CD4-positive, alpha-beta T cell treated with Interleukin-10 for 1 hour (primary cell): ENCODE measurements at places on chromosomes 7 and 10.

- DNase-seq, result no peak
Observed at GRCh38 chr10:78332012-78332411, 298.3 kb downstream of the RPS24 start.

GRCh38 chr7:154984601-154985188 lies 18.2 kb downstream of the PAXIP1 start:
- no peak for DNase-seq

DNA sequence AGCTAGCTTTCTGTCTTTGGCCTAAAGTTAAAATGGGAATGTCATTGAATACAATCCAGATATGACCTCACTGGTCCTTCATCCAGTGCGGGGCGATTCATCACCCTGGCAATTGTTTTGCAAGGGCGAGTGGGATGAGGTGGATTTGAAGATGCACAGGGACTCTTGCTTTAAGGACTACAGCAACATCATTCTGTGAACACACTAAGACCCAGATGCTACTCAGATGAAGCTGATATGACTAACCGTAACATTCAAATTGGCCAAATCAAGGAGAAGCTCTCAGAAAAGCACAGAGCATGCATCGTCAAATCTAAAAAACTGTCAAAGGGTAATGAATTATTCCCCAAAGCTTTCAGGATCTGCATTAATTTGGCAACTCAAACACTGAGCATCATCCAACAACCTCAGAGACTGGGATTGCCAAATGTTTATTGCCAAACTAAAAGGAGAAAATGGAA lies 12.8 kb downstream of the CPA1 start:
- DNase-seq, result no peak

- no peak for DNase-seq
Observed at GRCh38 chr10:17782921-17783665, 26.1 kb upstream of the MRC1 start.

GRCh38 chr7:144584726-144585125 lies 181.2 kb upstream of the NOBOX start:
- DNase-seq, result no peak

GRCh38 chr10:43110338-43111071 lies 27.7 kb upstream of the CSGALNACT2 start:
- no peak for DNase-seq

- no peak for DNase-seq
Observed at GRCh38 chr7:5692845-5693278, 88.6 kb downstream of the RNF216 start.

DNA sequence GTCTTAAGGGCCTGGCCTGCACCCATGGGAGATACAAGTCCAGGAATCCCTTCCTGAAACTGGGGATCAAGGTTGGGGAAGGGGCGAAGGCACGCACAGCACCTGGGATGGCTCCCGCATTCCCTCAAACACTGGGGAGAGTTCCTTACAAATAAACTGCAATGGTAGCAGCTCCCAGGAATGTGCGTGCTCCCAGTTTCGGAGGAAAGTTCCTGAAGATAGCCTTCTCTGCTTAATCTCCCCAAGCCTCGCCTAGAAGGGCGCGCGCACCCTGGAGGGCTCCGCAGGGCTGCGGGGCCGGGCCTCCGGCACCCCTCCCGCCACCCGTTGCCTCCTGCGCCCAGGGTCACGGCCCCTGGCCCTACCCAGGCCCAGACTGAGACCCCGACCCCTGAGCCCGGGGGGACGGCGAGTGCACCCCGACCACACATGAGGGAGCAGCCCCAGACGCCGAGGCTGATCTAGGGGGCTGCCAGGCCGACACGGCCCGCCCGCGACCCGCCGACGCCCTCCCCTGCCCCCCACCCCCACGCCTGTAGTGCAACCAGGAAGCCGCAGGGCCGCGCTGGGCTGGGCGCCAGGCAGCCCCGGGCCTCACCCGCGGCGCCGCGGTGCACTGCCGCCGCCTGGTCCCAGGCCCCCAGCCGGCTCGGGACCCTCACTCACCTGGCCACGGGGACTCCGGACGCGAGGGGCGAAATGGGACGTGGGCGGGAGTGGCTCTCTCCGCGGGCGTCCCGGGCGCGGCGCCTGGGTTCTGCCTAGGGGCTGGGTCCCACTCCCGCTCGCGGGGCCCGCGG lies 460 bp downstream of the ANXA11 start:
- DNase-seq, result no peak

DNA sequence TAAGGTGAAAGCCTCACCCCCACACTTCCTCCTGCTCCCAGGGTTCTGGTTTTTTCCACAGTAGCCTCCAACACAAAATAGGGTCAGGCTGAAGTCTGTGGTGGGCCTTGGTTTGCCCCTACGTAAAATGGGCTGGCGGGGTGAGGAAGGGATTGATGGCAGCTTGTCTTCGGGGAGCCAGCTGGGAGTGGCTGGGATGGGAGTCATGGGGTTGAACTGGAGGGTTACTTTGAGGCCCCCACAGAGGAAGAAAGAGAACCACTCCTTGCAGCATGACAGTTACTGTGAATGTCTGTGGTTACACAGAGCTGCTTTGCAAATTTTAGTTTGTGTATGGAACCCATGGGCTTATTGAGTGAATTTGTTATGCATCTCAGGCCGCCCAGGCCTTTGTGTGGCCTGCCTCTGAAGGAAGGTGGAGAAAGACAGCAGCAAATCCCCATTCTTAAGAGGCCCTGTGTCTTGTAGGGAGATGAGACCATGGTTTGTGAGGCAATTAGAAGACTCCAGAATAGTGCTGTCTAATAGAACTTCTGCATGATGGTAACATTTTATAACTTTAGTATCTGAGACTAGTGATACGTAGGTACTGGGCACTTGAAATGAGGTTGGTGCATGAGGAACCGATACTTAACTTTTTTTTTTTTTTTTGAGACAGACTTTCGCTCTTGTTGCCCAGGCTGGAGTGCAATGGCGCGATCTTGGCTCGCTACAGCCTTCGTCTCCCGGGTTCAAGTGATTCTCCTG lies 8.1 kb downstream of the TRIM8 start:
- no peak for DNase-seq

DNA sequence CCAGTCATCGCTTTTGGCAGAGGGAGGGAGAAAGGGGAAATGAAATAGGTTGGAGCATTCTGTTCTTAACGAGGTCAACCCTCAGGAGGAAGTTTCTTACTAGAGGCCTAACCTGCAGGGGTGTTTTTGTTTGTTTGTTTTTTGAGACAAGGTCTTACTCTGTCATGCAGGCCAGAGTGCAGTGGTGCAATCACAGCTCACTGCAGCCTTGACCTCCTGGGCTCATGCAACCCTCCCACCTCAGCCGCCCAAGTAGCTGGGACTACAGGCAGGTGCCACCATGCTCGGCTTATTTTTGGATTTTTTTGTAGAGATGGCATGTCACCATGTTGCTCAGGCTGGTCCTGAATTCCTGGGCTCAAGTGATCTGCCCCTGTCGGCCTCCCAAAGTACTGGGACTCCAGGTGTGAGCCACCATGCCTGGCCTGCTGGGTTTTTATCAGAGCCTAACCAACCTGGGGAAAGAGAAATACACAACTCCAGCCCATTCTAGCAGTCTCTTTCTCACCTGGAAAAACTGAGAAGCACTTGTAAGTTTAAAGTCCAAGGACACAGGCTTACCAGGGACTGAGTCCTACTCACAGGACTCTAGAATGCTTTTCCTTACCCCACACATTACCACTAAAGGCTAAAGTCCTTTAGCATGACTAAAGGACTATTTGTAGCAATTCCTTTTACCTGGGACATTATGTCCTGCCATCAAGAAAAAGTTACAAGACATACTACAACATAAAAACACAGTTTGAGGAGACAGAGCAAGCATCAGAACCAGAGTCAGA lies 101.0 kb upstream of the EGFR start:
- DNase-seq, result no peak

DNA sequence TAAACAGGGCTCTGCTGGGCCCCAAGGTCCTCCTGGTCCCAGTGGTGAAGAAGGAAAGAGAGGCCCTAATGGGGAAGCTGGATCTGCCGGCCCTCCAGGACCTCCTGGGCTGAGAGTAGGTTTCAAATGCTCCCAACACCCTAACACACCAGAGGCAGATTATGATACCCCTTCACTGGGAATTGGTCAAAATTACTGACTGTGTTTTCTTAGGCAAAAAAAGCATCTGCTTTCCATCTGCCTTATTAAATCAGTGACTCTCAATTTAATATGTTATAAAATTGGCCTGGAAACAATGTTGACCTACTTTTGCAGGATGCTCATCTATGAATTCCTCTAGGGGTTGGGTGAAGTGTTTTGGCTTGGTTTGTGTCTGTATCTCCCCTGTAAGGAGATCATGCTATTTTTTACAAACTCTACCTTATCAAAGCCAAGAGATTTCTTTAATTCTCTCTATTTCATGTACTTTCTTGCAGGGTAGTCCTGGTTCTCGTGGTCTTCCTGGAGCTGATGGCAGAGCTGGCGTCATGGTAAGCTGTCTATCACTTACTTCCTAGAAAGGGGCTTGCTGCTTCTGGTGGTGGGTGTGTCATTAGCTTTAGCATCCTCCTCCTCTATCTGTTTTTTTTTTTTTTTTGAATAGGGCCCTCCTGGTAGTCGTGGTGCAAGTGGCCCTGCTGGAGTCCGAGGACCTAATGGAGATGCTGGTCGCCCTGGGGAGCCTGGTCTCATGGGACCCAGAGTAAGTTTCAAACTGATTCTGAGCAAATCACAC lies 15.9 kb downstream of the COL1A2 start:
- no peak for DNase-seq

GRCh38 chr7:48289656-48290055 lies 118.4 kb downstream of the ABCA13 start:
- no peak for DNase-seq

DNA sequence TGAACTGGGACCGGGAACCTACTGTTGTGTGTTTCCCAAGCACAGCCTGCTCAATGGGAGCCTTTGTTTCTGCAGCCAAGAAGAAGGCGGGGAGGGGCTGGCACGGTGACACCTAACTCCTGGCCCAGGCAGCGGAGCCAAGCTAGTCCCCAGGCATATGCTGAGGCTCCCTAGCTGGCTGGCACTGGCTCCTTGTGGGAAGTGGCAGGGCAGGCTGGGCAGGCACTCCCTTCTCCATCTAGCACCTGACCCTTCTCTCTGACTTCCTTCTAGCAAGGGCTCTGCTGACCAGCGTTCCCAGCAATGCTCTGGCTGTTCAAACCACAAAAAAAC lies 325.0 kb downstream of the PLXNA4 start:
- DNase-seq, result no peak

GRCh38 chr7:116464375-116464774 lies 35.2 kb upstream of the CAV2 start:
- DNase-seq, result no peak

- DNase-seq, result no peak
Observed at GRCh38 chr7:98091061-98091460, 15.6 kb upstream of the LMTK2 start.

- DNase-seq, result no peak
Observed at GRCh38 chr7:26535483-26536007, 243.9 kb downstream of the SNX10 start.

DNA sequence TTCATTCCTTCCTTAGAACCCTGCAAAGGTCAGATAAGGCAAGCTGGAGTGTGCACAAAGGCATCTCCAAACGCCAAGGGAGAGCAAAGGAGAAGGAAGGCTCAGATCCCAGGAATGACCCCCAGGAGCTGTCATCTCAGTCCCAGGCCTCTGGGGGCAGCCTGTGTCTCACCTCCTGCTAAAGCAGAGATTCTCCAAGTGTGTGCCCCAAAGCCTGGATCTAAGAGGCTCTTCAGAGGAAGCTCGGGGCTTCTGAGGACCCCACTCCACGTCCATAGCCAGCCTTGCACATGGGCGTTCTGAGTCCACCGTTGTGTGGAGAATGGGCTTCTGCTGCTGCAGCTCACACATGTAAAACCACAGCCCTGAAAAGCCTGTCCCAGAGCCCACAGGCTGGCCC lies 5.1 kb upstream of the GRID1 start:
- no peak for DNase-seq

GRCh38 chr7:4074407-4074806 lies 607.7 kb upstream of the FOXK1 start:
- no peak for DNase-seq

DNA sequence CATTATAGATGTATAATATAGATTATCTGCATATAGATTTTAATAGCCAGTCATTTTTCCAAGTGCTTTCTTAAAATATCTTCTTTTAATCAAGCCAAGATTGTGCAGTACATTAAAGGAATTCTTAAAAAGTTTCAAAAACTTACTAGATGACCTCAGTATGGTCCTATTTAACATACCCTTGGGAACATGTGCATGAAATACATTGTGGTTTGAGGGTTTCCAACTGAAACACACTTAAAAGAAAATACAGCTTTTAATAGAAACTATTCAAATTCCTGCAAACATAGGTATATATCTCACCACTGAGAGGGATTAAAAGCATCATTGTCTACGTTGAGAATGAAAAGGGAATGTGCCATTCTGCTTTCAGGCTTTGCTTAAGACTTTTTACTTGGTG lies 364.9 kb downstream of the SUGCT start:
- DNase-seq, result no peak

DNA sequence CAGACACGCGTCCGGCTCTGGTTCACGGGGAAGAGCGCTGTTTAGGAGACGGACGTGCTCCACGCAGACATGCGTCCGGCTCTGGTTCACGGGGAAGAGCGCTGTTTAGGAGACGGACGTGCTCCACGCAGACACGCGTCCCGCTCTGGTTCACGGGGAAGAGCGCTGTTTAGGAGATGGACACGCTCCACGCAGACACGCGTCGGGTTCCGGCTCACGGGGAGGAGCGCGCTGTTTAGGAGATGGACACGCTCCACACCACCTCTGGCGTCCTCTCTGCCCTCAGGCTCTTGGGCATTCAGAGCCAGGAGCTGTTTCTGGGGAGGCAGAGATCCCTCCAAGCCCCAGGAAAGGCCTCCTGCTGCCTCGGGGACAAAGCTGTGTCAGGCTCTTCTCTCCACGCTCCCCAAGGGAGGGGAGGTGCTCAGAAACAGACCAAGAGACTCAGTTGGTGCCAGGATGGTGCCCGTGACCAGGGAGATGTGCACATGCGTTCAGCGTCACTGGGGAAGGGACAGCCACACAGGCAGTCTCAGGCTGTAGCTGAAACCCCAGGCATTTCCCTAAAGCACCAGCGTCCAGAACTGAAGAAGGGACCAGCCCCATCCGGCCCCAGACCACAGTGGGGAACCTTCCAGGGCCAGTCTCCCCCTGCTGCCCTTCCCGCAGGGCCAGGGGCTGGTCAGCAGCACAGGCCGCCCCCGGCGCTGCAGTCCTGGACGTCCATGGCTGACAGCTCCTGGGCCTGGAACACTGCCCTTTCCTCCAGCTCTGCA lies 175.6 kb downstream of the ELFN1 start:
- DNase-seq, result no peak

DNA sequence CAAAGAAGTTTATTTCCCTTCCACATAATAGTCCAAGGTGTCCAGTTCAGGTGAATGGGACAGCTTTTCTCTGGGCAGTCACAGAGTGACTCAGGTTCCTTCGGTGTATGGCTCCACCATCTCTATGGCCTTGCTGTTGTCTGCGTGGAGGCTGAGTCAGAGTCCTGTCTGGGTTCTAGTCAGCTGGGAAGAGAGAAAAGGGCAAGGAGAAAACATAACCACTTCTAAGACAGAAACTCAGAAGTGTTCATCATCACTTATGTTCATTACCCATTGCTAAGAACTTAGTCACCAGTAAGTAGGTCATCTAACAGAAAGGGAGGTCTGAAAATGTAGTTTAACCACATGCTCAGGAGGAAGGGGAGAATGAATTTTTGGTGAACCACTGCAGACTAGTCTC lies 32.4 kb upstream of the CCDC7 start:
- DNase-seq, result no peak
